Activated CD4-positive, alpha-beta T cell treated with anti-CD3 and anti-CD28 coated beads for 4 hours (primary cell): ENCODE measurements at places on chromosomes 5 and 9.

- no peak for DNase-seq
Observed at GRCh38 chr5:172606156-172606785, 34.8 kb upstream of the NEURL1B start.

DNA sequence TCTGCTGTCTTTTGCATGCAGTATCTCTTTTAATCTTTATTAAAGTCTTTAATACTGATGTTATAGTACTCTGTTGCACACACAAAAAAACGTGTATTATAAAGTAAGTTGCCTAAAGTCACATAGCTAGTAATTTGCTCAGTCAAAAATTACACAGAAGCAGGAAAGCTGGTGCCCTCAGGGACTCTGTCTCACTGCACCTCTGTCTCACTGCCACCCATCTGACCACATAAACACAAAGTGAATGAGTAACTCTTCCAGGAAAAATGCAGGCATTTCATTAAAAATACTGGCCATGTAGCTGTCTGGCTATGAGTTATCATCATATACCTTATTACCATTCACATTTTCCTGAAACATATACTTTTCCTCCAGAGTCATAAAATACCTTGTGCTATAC lies 591.7 kb downstream of the CSNK1G3 start:
- no peak for DNase-seq

- no peak for DNase-seq
Observed at GRCh38 chr9:5635390-5635789, 6.5 kb downstream of the RIC1 start.

- no peak for DNase-seq
Observed at GRCh38 chr9:23643656-23644258, 182.3 kb downstream of the ELAVL2 start.

DNA sequence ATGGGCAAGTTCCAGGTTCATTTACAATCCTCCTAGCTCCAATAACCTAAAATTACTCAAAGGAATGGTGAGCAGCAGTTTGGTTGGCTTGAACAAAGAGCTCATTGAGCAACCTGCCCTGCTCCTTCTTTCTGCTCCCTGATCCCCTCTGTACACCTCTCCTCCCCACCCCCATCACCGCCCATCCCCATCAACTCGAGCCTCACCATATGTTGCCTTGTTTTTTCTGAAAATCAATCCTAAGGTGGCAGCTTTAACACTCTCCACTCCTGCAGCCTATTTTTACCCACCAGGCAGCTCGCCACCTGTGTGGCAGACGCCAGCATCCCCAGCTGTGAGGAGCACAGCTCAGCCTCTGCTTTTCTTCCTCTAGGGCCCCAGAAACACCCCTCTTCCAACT lies 533.4 kb upstream of the BRINP1 start:
- DNase-seq: no peak

DNA sequence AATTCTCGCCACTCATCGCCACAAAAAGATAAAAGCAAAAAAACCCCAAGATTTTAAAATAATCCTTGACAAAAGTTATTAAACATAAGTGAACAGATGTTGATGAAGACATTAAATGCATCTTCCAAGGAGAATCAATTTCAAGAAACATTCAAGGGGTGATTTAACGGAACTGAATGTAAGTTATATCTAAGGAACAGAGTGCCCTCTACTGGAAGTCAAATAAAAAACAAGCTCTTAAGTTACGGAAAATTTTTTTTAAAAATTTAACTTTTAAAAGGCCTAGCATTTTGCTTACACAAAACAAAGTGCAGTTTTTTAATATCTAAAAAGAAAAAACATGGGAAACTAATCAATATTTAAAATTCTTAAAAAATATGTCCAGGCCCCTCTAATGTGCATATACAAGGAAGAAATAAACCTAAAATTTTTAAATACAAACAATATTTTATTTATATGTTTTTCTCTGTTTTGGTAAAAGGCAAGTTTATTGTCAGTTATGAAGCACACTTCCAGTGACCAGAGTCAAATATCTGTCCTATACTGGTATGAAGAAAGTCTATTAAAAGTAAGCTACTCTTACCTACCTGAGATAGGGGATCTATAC lies 28.0 kb downstream of the TEX10 start:
- DNase-seq: no peak

- no peak for DNase-seq
Observed at GRCh38 chr5:31186672-31187267, 6.7 kb upstream of the CDH6 start.

GRCh38 chr9:110266795-110267194 lies 10.5 kb upstream of the TXN start:
- DNase-seq: no peak

DNA sequence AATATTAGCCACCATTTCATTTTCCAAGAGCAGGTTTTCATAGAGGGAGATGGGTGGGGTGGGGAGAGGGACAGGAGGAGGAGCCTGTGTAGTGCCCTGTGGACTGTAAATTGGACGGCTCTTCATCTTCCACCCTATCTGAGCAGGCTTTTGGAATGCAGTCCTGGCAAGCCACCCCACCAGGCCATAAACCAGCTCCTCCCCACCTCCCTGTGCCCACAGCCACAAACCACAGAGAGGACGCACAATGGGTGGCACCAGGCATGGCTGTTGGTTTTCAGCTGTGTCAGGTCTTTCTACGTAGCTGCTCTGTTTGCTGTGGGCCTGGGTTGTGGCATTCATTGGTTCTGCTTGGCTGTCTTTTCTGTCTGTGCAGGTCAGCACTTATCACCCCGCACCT lies 58.0 kb downstream of the PLAC8L1 start:
- no peak for DNase-seq

DNA sequence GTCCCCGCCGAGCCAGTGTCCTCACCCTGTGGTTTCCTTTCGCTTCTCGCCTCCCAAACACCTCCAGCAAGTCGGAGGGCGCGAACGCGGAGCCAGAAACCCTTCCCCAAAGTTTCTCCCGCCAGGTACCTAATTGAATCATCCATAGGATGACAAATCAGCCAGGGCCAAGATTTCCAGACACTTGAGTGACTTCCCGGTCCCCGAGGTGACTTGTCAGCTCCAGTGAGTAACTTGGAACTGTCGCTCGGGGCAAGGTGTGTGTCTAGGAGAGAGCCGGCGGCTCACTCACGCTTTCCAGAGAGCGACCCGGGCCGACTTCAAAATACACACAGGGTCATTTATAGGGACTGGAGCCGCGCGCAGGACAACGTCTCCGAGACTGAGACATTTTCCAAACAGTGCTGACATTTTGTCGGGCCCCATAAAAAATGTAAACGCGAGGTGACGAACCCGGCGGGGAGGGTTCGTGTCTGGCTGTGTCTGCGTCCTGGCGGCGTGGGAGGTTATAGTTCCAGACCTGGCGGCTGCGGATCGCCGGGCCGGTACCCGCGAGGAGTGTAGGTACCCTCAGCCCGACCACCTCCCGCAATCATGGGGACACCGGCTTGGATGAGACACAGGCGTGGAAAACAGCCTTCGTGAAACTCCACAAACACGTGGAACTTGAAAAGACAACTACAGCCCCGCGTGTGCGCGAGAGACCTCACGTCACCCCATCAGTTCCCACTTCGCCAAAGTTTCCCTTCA lies 1.4 kb downstream of the GLIS3 start:
- peak; percentile 52 for DNase-seq

DNA sequence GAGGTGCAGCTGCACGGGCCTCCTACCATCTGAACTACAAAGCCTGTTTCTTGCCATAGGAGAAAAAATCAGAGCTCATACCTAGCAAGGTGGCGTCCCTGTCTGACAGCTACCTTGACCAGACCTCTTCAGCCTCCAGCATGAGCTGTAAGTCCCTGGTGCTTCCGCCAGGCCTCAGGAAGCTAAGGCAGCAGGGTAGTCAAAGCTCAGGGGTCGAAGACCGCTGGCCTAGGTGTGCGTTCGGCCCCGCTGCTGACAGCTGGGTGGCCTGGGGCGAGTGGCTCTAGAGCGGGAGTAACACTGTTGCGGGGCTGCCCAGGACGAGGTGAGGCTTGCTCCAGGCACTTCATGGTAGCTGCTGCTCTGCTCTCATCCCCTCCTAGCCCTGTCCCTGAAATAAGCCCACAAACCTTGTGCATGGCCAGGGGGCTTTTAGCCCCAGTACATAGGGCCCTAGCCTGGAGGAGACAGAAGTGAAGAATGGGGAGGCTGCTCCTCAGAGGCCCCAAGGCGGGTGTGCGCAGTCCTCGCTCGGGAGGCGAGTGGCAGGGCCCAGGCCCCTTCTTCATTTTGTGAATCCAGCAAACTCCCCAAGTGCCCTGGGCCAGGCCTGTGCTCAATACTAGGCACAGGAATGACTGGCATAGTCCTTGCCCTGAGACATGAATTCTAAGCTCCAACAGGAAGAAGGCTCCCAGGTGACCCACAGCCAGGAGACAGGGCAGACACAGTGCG lies 5.4 kb downstream of the TOR2A start:
- DNase-seq: no peak

GRCh38 chr9:107112707-107113243 lies 170.3 kb upstream of the RAD23B start:
- DNase-seq: no peak

DNA sequence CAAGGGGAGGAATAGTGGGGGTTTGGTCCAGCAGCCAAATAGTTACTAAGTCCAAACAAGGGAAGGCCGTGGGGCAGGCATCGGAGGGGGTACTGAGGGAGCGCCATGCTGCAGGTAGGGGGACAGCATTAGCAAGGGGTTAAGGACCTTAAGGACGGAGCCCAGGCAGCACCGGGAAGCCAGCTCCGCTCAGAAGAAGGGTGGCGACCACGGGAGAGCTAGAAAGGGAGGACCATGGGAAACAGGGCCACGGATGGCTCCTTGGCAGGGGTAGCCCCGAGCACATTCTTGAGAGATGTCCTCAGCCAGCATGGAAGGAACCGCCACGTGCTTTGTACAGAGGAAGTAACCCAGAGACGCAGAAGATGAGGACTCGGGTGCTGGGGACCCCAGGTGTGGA lies 76.2 kb upstream of the STXBP1 start:
- no peak for DNase-seq

- DNase-seq: no peak
Observed at GRCh38 chr5:132782101-132782500, 5.1 kb upstream of the SEPTIN8 start.

DNA sequence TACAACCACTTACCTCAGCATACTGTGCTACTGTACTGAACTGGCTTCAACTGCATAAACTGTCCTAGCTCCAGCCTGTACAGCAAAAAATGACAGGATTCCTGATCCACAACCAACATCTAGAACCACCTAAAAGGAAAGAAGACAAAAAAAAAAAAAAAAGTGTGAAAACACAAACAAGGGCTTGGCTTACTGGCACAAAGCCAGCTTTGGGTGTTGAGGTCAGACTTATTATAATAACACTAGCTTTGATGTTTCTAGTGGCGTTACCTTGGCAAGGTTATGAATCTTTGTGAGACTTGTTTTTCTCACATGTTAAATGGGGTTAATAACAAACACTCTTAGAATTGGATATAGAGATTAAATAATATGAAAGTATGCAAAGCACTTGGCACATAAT lies 148.5 kb upstream of the PUM3 start:
- no peak for DNase-seq

DNA sequence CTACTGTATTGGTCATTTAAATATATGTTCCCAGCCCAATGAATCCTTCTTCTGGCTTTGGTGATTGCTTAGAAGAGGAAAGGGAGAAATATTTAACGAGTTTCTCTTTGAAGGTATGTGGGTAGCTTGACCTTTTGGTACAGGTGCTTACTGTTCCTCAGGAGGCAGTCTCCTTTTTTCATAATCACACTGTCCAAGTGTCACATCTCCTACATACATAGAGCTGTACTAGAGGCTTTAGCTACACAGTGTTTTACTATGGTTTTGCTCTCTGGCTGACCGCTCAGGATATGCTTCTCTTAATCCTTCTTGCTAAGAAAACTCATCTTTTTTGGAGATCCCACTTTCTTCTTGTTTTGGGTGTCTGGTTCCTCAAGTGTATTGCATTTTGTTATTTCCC lies 6.9 kb downstream of the ERBIN start:
- DNase-seq: no peak

DNA sequence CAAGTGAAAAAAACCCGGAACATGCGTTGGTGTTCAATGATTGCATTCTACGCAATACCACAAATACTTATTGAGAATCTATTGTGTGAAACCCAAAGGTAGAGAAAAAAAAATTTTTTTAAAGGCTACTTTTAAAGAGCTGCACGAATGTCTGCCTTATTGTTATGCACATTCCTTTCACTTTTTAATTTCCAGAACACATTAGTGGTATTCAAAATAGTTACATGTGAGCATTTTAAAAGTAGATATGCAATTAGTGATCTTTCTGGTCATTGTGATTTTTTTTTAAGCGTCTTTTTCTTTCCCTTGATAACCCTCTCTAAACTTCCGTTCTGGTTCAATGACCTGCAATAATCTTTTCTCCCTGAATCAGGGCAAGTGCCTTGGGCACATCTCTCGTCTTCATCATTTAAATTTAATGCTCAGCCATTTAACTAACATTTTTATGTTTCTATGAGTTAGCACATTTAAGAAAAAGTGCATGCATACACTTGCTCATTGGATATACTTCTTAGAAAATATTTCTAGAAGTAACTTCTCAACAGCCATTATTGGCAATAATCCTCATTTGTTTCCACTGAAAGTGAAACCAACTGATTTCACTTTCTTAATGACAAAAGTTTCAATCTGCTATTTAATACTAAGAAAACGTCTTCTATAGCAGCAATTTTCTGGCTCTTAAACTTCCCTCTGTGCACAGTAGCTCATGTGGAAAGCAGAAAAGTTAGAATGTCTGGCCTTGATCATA lies 80.3 kb downstream of the CDH6 start:
- no peak for DNase-seq

- DNase-seq: no peak
Observed at GRCh38 chr5:98109561-98110006, 663.9 kb upstream of the RGMB start.

DNA sequence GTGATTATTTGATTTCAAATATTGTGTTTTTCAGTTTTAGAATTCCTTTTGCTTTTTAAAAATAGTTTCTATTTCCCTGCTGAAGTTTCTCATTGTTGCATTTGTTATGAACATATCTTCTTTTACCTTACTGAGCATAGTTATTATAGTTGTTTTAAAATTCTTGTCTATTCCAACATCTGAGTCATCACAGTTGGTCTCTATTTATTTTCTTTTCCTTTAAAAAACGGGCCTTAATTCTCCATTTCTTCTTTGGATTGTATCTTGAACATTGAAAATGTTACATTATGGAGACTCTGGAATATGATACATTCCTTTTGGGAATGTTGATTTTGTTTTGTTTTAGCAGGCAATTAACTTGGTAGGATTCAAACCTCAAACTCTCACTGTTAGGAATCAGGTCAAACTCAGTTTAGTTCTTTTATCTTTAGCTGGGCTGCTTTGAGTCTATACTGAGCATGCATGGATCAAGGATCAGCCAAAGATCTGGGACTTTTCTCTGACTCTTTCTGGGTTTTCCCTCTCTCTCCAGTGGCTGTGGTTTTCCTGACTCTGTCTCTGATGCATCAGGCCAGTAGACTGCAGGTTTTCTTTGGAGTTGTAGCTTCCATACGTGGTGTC lies 70.3 kb downstream of the TEK start:
- no peak for DNase-seq
